ENCODE measurements at places on chromosomes 16 and 17.

GRCh38 chr16:49629851-49630250, 226.1 kb downstream of the ZNF423 start:
- no peak for ATAC-seq

DNA sequence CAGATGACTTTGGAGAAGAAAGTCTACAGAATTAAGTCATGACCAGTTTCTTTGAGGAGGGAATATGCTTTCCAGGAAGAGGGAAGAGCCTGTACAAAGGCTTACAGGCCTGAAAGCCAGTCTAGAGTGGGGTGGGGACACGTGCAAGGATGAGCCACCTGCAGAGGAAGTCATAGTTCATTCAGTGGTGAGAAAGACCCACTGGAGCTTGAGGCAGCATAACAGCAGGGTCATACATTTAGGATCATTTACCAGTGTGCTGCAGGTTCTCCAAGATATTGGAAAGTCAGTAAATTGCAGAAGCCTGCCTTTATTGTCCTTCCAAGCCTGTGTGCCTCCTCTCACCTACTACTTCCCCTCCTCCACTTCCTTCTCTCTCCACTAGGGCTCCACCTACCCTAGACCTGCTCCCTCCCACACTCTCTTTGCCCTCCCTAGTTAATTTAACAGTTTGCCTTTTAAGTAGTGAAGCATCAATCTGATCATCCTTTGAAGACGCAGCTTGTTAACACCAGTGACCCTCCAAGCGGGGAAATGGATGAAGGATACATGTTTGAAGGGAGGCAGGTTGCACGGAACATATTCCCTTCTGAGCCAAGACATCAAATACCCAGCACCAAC, 40.2 kb downstream of the CDRT15 start:
- no peak for ATAC-seq

- ATAC-seq = no peak
These were observed 44.1 kb downstream of the TBX4 start for GRCh38 chr17:61496174-61496956.

GRCh38 chr17:39281806-39282205, 56.1 kb upstream of the STAC2 start:
- peak; percentile 64 for ATAC-seq

DNA sequence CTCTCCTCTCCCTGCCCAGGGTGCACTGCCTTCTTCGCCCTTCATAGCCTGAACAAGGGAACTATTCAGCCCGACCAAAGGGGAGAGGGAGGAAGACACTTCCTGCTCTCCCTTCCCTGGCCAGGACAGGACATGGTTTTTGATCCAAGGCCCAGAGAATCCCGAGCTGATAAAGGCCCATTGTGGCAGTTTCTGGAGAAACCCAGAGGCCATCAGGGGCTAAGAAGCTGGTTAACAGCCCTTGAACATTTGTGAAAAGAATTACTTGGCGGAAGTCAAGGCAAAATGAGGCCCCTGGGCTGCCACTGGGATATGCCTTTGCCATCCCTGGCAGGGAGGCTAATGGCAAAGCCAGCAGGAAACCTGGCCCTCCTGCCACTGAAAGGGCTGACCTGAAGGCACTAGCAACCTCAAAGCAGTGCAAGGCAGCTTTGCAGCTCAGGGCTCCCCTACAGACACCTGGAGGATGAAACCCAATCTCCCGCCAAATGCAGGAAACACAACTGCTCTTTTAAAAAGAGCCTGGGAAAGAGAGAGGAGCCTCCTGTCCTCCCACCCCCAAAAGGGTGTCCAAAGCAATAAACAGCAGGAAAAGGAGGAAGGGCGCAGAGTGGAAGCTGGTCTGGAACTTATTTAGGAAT, 12.6 kb downstream of the PHB1 start:
- ATAC-seq = no peak

- peak; percentile 41 for ATAC-seq
These were observed 981 bp downstream of the GLG1 start for GRCh38 chr16:74605746-74606520.

DNA sequence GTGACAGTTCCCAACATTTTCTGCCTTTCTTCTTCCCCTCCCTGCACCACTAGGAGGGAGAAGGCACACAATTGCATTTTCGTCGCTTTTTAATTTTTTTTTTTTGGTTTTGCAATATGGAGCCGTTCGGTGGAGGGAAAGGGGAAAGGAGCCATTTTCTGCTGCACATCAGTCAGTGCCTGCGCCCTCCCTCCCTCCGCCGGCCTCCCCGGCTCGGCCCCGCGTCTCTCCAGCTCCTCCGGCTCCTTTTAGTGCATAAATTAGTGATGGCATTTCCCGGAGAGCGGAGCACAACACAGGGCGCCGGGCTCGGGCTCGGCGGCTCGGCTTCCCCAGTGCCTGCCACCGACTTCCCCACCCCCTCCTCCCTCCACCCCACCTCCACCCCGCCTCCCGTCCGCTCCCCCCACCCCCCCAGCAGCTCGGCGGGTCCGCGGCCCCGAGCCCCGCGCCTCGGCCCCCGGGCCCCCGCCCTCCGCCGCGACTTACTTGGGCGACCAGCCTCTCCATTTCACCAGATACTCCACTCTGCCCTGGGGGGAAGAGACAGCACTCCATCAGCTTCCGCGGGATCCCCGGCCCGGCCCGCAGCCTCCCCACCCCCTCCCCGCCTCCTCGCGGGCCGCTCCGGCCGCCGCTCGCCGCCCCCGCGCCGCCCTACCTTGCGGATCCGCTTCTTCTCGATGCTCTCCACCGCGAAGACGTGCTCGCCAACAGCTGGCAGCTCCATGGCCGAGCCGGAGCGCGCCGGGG, 542 bp downstream of the CBX4 start:
- ATAC-seq = peak; percentile 37

- no peak for ATAC-seq
These were observed 251.2 kb downstream of the ENGASE start for GRCh38 chr17:79325709-79326430.

DNA sequence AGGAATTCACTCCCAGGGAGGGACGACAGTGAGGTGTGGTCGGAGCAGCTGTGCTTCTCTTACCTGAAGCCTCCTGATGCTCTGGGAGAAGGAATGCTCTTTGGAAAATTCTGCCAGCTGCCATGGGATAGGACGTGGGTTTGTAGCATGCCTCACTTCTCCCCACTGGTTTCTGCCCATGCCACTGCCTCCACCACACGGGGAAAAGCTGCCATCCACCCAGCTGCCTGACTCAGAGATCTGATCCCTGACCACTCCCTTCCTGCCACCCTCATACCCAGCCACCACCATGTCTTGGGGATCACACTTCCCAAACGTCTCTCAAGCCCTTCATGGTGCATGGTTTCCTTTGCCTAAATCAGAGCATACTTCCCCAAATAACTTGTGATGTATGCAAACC, 80.0 kb downstream of the CPPED1 start:
- no peak for ATAC-seq

DNA sequence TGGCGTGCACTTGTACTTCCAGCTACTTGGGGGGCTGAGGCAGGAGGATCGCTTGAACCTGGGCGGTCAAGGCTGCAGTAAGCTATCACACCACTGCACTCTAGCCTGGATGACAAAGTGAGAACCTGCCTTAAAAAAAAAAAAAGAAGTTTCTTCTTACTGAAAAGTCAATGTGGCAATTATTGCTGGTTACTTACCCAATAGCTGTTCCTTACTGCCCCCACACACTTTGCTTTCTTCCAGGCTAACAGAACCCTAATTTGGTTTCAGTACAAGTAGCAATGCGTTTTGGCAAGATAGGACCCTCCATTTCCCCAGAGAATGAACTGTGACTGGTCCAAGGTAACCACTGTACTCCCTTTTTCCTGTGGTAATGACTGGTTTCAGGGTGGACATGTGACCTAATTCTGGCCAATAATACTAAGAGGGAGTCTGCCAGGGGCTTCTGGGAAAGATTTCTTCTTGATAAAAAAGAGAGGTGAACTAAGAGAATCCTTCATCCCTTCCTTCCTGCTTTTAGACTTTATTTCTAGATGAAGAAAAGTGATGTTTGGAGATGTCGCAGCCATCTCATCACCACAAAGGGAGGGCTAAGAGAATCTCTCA, 58.8 kb upstream of the MSI2 start:
- no peak for ATAC-seq

DNA sequence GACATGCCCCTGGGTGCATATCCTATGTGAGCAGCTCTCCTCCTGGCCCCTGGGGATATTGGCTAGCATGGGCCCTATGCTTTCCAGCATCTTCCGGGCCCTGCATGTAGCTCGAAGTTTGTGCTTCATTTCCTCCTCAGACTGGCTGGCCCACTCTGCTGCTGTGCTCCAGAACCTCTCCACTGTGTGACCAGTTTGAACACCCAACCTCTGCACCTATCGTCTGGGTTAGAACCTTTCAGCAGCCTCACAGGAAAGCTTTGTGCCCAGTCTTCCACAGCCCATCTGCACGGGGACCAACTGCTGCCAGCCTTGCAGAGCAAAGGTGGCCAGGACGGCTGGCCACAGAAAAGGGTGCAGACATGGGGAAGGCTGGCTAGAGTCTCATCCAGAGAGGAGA, 10.2 kb upstream of the CLEC18B start:
- no peak for ATAC-seq

GRCh38 chr17:7329997-7330637, 982 bp upstream of the NEURL4 start:
- ATAC-seq = peak; percentile 89

DNA sequence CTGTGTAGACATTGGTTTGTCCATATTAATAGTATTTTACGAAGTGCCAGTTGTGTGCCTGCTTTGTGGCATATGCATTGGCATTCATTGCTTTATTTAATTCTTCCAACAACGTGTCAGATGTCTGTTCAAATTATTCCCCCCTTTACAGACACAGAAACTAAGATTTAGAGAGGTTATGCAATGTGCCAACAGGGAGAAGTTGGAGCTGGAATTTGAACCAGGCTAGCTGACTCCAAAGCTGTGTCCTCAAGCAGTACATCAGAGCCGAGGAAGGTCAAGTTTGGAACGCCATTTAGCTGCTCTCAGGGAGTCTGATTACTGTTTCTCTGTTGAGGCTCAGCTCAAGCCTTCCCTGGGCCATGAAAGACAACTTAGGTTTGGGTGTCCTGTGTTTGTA, 232.3 kb downstream of the WWOX start:
- no peak for ATAC-seq

DNA sequence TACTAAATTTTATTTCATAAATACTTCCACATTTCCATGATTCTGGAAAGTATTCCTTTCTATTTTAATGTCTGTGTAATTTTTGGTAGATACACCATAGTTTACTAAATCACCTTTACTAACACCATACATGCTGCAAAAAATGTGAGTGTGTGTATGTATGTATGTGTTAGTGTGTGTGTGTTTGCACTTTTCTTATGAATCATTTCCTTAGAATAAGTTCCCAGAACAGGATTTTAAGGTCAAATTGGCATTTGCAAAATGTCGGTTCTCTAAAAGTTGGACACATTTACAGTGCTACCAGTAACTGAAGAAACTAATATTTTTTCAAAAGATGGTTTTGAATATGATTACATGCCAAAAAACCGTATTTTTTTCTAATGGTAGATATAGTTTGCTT, 137.1 kb downstream of the CYB561 start:
- ATAC-seq = no peak

GRCh38 chr16:56724191-56724590, 5.7 kb upstream of the NUP93 start:
- ATAC-seq = no peak

DNA sequence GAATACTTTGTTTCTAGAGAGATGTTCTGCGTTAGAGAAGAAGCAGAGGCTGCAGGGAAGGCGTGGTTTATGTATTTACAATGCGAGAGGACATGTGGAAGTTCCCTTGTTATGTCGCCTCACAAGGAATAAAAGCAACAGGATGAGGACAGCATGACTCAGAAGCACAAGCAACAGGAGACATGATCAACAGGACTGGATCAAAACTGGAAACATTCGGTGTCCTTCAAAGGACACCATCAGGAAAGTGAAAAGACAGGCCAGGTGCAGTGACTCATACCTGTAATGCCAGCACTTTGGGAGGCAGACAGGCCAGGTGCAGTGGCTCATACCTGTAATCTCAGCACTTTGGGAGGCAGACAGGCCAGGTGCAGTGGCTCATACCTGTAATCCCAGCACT, 52.6 kb downstream of the CCDC57 start:
- no peak for ATAC-seq

DNA sequence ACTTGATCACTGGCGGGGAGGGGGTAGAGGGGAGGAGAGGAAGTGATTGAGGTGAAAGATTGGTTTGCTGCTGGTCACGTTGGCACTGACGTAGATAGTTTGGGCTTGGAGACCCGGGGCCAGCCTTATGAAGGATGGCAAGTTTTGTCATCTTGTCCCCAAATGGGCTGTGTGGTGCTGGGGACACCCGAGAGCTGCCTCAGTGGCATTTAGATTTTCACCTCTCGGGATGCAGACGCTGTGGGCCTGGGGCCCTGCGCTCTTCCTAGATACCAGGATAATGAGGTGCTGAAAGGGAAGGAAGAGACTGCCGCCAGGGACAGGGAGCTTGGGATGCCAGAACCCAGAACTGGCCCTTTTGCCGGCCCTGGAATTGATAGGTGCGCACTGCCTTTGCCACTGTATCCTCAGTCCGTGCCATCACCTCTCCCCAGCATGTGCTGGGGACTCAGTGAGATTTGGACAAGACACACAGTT, 1.4 kb upstream of the SOCS3 start:
- ATAC-seq = no peak

DNA sequence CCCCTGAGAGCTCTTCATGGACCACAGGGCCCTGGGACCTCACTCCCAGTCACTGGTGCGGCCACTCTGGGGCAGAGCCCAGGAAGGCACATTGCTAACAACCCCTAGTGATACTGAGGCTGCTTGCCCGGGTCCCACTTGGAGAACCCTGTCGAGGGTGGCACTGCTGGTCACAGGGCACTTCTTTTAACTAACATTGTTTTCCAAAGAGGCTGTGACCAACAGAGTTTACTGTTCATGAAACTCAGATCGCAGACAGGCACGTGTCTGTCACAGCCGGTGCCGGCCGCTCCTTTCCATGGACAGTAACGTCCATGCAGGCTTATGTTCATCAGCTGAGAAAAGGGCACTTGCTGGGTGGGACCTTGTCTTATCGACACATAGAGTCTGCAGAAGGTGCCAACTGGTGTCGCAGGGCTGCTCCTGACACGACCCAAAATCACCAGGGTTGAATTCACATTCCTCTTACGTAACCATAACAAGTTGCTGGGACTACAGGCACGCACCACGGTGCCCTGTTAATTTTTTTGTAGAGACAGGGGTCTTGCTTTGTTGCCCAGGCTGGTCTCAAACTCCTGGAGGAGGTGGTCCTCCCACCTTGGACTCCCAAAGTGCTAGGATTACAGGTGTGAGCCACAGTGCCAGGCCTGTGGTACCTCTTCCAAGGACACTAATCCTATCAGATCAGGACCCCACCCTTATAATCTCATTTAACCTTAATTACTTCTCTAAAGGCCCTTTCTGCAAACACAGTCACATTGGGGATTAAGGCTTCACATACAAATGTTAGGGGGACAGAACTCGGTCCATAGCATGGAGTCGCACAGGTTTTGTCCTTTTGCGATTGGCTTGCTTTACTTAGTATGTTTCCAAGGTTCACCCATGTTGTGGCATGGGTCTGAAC, 1.2 kb upstream of the ZC3H18 start:
- no peak for ATAC-seq

GRCh38 chr16:14284930-14285512, 213.9 kb downstream of the MRTFB start:
- peak; percentile 80 for ATAC-seq

- peak; percentile 86 for ATAC-seq
These were observed 62.9 kb upstream of the CPHXL start for GRCh38 chr16:75789237-75789636.

Data from SK-N-SH treated with all-trans-retinoic acid at 6 μM for 48 hours (cell line).